ENCODE measurements at places on chromosomes 7 and 10.

GRCh38 chr10:73131913-73132686, 21.8 kb downstream of the NUDT13 start:
- DNase-seq = no peak

- peak; percentile 59 for DNase-seq
Measured at GRCh38 chr7:130367088-130367755, 13.1 kb upstream of the CPA1 start.

GRCh38 chr10:4359003-4359402, 467.0 kb upstream of the AKR1E2 start:
- DNase-seq = no peak

- DNase-seq = no peak
Measured at GRCh38 chr10:82089327-82089726, 214.3 kb downstream of the NRG3 start.

DNA sequence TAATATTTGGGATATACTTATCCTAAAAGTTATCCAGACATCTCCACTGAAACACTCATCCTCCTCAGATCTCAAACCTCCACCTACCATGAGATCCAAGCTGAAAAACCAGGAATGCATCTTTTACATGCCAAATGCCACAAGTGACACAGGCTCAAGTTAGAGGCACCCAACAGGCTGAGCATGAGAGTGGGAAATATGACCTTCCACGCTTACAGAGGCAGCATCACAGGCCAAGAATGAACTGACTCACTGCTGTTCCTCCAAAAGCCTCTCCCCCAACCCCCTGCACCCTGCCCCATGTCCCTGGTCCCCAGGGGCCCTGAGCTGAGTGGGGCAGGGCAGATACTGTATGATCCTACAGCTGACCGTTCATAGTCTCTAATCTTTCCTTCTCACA, 4.8 kb upstream of the MTPAP start:
- DNase-seq = no peak

GRCh38 chr10:103711351-103711994, 143.9 kb downstream of the SH3PXD2A start:
- no peak for DNase-seq

- DNase-seq = no peak
Measured at GRCh38 chr10:113867904-113868303, 13.4 kb downstream of the NHLRC2 start.

DNA sequence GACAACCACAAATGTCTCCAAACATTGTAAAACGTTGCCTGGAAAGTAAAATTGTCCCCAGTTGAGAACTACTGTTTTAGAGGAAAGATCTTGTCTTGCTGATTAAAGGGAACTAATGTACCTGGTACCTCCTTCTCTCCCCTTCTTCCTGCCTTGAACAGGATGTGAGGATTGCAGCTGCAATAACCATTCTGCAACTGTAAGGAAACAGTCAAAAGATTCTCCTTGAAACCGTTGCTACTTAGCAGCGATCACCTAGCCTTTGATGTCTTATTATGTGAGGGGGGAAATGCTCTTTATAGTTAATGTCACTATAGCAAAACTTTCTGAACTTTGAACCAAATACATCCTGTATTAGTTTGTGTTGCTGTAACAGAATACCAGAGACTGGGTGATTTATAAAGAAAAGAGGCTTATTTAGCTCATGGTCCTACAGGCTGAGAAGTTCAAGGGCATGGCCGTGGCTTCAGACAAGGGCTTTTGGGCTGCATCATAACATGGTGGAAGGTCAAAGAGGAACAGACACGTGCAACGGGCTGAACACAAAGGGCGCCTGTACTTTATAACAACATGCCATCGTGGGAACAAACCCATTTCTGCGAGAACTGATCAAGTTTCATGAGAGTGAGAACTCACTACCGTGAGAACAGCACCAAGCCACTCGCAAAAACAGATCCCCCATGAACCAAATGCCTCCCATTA, 54.2 kb upstream of the PARD3 start:
- DNase-seq = no peak

GRCh38 chr7:120272701-120273475, at the start of gene KCND2:
KCND2 (plus strand) TSS chr7:120273175.
- no peak for DNase-seq

DNA sequence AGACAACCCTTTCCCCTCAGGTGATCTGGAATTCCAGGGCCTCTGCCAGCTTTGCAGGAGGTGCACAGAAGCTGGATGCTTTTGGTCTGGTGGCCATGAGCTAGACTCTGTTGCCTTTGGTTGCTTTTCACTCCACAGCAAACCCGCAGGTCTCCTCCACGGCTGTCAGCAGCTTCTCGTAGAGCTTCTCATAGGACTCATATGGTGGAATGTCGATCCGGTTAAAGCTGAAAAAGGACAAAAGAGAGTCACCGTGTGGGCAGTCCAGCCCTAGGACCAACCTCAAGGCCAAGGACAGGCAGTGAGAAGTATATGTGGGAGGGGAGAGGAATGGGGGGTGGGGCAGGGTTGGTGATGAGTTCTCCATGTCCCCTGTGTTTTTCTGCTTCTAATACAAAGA, 113.5 kb downstream of the SMURF1 start:
- DNase-seq = no peak

DNA sequence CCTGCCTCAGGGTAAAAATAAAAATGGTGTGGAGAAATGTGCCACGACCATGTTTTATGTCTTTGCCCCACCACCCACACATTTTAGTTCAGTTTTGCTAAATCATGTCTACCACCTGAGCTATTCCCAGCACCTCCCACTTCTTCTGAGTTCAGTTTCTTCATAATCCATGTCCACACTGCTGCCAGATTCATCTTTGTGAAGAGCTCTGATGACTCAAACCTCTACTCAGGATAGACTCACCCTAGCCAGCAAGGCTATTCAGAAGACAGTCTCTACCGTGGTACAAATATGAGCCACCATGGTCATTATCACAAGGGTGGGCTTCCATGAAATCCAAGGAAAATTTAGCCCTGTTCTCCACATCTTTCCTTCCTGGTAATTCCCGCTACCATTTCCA, 231.1 kb upstream of the PRKCQ start:
- DNase-seq = no peak

DNA sequence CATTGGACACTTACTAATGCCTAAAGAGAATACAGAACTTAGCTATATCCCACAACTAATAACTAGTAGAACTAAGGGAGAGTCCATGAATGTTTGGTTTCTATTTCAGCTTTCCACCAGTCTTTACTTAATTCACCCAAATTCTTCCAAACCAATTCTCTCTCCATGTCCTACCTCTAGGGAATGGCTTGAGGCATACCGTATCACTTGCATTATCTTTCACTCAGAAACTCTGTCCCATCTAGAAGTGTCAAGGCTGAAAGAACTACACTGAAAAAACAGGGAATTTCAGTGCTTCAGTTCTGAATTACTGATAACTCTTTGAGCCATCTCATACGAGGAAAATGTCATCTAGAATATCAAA, 758 bp downstream of the TMEM168 start:
- DNase-seq = no peak

GRCh38 chr10:3389130-3389529, 216.5 kb upstream of the PITRM1 start:
- DNase-seq = no peak
